ENCODE measurements at places on chromosomes 1 and 21. TPM values are rescaled to one million over a fixed set of nuclear protein-coding genes. Genes with fewer than 3 reads are reported as not detected.

- H3K4me3 ChIP-seq: no peak overlapping the region
- DNase-seq: no peak
- peaks cover 6% of the 10 kb centered on the region for H3K4me1 ChIP-seq
- H3K36me3 ChIP-seq: no peaks in the 10 kb centered on the region
- no peak overlapping the region for H3K27ac ChIP-seq
- H3K27me3 ChIP-seq: peaks cover 35% of the 10 kb centered on the region
Observed at GRCh38 chr1:112318698-112319370, 77.2 kb upstream of the CTTNBP2NL start.

GRCh38 chr1:205488074-205488723 is 16.3 kb upstream of the CDK18 start:
- peaks cover 36% of the 10 kb centered on the region for H3K27me3 ChIP-seq
- H3K36me3 ChIP-seq: no peaks in the 10 kb centered on the region
- H3K4me3 ChIP-seq: no peak overlapping the region
- peaks cover 3% of the 10 kb centered on the region for H3K4me1 ChIP-seq
- H3K27ac ChIP-seq: no peak overlapping the region

DNA sequence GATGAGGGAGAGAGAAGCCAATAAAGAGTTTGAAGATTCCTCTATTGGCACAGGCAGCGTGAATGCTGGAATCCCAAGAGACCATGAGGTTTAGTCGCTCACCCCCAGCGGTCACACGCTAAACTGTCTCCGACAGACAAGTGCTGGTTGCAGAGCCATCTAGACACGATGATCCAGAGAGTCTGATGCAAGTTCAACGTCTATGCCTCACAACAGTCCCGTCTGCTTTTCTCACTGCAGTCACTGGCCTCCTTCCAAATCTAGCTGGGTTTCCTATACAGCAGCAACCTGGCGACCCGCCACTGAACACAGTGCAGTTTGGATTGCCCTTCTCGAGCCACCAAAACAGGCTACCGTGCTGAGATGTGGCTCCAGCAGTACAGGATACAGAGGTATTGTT is 98.6 kb upstream of the KRTAP19-8 start:
- H3K27me3 ChIP-seq: no peaks in the 10 kb centered on the region
- no peak overlapping the region for H3K27ac ChIP-seq
- DNase-seq: no peak
- no peak overlapping the region for H3K4me3 ChIP-seq
- H3K4me1 ChIP-seq: no peaks in the 10 kb centered on the region

DNA sequence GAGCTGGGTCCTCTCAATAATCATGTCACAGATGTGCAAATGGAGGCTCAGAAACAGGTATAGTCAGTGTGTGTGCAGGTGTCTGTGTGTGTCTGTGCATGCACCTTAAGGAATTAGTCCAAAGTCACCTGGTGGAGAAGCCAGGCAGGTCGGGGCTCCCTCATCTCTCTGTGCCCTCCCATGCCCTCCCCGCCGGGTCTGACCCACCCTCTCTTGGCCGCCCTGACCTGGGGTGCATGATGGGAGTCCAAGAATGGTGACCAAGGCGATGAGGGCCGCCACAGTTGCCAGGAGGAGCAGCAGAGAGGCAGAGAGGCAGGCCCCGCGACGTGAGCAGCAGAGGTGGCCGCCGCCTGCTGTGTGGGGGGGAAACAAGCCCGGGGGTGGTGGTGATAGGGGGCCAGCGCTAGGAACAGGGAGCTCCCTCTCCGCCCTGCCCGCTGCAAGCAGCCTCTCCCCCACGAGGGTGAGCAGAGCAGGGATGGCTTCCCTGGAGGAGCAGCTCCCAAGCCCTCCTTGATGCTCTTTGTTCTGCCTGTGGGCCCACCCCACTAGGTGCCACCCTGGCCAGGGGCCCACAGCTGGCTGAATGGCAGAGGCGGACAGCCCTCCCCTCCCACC is 3.9 kb downstream of the LDLRAD1 start:
- DNase-seq: no peak
- no peak overlapping the region for H3K27ac ChIP-seq
- H3K4me1 ChIP-seq: peaks cover 11% of the 10 kb centered on the region
- H3K4me3 ChIP-seq: no peak overlapping the region

DNA sequence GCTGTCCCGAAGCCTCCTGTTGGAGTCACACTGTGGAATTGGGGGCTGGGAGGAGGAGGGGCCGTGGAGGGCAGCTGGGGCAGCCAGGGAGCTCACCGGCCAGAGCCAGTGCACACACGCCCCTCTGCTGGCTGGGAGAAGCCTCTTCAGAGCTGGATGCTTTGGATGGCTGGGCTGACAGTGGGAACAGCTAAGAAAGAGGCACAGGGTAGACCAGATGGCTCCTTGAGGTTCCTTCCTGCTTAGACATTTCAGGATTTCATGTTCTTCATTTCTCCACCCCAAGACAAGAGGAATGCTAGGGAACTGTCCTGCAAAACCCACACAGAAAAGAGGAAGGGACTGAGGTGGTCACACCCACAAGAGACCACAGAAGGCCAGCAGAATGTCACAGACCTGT is 254.8 kb upstream of the VAMP3 start:
- H3K27me3 ChIP-seq: peaks cover 11% of the 10 kb centered on the region
- no peak overlapping the region for H3K27ac ChIP-seq
- H3K4me3 ChIP-seq: no peak overlapping the region
- H3K4me1 ChIP-seq: peaks cover 7% of the 10 kb centered on the region
- DNase-seq: peak; percentile 12
- H3K36me3 ChIP-seq: no peaks in the 10 kb centered on the region

DNA sequence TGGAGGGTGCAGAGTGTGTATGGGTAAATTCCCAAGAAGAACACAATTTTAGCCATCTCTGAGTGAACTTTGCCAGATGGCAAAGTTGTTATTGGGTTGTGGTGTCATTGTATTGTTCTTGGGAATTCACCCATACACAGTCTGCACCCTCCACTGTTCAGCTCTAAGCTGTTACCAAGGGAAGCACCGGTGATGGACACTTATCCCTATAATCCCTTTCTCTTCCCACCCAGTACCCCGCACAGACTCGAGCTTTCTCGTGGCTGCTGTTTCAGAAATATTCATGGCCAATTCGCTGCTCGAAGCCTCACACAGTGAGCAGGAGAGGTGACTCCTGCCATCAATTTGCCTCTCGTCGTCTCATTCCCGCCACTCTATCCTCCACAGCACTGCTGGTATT is 95.7 kb upstream of the PALMD start:
- H3K27ac ChIP-seq: no peak overlapping the region
- H3K36me3 ChIP-seq: no peaks in the 10 kb centered on the region
- H3K4me1 ChIP-seq: peaks cover 36% of the 10 kb centered on the region

DNA sequence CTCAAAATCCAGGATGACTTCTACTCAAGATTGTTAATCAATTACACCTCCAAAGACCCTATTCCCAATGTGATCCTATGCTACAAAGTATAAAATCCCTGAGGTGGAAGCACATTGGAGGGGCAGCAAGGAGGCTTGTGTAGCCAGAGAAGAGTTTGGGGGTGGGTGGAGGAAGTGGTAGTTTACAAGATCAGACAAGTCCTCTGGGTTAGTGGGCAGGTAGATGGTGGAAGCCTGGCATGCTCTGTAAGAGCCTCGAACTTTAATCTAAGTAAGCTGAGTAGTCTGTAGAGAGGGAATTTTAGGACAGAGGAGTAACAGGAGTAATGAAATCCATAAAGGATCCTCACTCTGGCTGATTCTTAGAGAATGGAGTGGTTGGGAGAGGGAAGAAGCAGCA is 65.0 kb upstream of the KCTD3 start:
- no peak overlapping the region for H3K4me3 ChIP-seq
- DNase-seq: no peak
- H3K4me1 ChIP-seq: peaks cover 17% of the 10 kb centered on the region
- H3K27ac ChIP-seq: no peak overlapping the region
- no peaks in the 10 kb centered on the region for H3K36me3 ChIP-seq

DNA sequence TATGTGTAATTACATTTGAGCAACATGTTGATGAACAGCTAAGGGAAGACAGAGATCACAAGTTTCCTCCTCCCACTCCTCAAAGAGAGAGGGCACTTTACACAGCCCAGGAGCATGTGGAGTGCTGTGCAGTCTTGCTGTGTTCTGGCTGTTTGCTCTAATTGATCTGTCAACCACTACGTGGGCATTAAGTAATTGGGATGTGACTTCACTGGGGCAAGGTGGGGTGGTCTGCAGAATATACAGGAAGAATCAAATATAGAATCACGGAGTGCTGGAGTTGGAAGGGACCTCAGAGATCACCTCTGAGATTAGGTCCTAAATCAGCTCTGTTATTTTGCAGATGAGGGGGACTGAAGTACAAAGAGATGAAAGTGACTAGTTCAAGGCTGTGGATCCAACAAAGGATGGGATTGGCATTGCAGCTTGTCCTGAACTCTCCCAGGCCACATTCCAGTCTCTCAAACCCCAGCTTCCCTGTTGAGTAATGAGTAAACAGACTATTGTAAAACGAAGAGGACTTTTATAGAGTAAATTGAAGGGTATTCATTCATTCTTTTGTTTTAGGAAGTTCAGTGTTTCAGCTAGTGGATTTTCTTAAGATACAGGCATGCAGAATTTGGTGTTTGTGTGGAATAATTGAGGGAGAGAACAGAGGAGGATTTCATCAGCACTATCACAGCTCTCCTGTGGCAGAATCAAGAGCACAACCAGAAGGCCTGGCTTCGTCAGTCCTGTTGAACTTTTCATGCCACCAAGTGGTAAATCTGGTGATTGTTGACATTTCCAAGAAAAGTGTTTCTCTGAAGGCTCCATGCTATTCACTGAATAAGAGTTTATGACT is 22.4 kb downstream of the NOS1AP start:
- no peak overlapping the region for H3K4me3 ChIP-seq
- no peak for DNase-seq
- no peak overlapping the region for H3K27ac ChIP-seq
- peaks cover 1% of the 10 kb centered on the region for H3K27me3 ChIP-seq

DNA sequence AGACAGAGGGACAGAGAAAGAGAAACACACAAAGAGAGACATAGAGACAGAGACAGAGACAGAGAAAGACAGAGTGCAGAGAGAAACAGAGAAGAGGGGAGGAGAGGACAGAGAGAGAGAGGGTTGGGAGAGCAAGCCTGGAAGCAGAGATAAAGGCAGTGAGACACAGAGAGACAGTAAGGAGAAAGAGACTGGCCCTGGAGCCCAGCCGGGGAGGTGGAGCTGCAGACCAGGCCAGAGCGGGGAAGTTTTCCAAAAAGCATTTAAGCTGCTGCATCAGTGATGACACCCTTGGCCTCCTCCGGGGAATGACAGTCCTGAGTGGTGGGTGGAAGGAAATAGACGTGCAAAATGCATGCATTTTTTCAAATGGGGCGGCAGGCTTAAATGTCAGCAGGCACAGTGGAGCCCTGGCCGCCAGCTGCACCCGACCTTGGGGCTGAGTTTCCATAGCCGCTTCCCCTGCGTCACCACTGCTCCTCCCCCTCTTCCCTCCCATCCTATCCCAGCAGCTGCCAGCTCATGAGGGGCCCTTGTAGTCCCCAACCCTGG is 95.4 kb upstream of the KLHDC7A start:
- peaks cover 11% of the 10 kb centered on the region for H3K36me3 ChIP-seq
- DNase-seq: no peak
- no peak overlapping the region for H3K4me3 ChIP-seq
- no peaks in the 10 kb centered on the region for H3K4me1 ChIP-seq
- no peak overlapping the region for H3K27ac ChIP-seq

DNA sequence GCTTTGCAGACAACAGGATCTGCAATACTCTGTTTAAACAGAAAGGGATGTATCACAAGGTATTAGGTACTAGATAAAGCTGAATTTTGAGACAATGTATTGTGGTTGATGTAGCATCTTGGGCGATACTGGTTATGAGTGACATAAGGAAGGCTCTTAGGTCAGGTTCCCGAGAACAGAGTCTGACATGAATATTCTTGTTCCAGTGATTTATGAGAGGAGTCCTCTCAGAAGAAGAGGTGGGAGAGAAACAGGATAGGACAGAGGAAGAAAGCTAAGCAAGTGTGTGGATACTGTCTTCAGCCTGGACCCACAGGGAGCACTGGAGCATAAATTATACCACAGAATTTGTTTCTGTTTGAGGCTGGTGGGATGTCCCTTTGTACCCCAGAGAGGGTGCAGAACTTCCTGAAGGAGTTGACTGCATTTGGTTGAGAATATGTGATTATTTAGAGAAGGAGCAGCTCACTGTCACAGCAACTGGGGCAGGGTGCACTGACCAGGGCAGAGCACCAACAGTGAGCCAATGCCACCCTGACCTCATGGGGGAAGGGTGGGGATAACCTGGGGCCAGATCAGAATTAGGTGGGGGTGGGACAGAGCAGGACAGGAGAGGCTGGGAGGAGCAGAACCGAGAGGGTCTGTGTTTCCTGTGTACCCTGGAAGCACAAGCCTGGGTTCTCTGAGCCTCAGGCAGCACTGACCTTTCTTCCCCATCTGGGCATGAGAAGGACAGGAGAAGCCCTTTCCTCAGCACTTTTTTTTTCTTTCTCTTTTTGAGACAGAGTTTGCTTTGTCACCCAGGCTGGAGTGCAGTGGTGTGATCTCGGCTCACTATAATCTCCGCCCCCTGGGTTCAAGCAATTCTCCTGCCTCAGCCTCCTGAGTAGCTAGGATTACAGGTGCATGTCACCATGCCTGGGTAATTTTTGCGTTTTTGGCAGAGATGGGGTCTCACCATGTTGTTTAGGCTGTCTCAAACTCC is 36.3 kb upstream of the SLC6A9 start:
- peaks cover 5% of the 10 kb centered on the region for H3K36me3 ChIP-seq
- peaks cover 18% of the 10 kb centered on the region for H3K4me1 ChIP-seq
- H3K4me3 ChIP-seq: no peak overlapping the region
- peaks cover 2% of the 10 kb centered on the region for H3K27me3 ChIP-seq
- DNase-seq: no peak

GRCh38 chr1:231682779-231683178 is 56.2 kb downstream of the DISC1 start:
- no peaks in the 10 kb centered on the region for H3K27me3 ChIP-seq
- H3K27ac ChIP-seq: no peak overlapping the region
- peaks cover 7% of the 10 kb centered on the region for H3K36me3 ChIP-seq
- H3K4me1 ChIP-seq: peaks cover 28% of the 10 kb centered on the region

- no peaks in the 10 kb centered on the region for H3K4me1 ChIP-seq
- H3K27ac ChIP-seq: no peak overlapping the region
- no peak overlapping the region for H3K4me3 ChIP-seq
- DNase-seq: no peak
- H3K36me3 ChIP-seq: no peaks in the 10 kb centered on the region
Observed at GRCh38 chr1:182563095-182563494, 26.0 kb downstream of the RNASEL start.

KIF14 gene
- total RNA-seq: 5.1 TPM

TPTE gene
- total RNA-seq: not detected

OR6K3 gene
- not detected for total RNA-seq

FAM72D gene
- total RNA-seq: 0.28 TPM

ALX3 gene
- 10.0 TPM for total RNA-seq
